ENCODE measurements at places on chromosomes 12 and 14. TPM values are rescaled to one million over a fixed set of nuclear protein-coding genes. Genes with fewer than 3 reads are reported as not detected.
A peak's percentile ranks its signal among the peaks of the same experiment; 100 is the strongest.

The KRT77 gene
- not detected for total RNA-seq

The HCAR3 gene
- 0.12 TPM for total RNA-seq

The KRT1 gene
- total RNA-seq, result 0.13 TPM

The PTPRQ gene
- 0.08 TPM for total RNA-seq

DNA sequence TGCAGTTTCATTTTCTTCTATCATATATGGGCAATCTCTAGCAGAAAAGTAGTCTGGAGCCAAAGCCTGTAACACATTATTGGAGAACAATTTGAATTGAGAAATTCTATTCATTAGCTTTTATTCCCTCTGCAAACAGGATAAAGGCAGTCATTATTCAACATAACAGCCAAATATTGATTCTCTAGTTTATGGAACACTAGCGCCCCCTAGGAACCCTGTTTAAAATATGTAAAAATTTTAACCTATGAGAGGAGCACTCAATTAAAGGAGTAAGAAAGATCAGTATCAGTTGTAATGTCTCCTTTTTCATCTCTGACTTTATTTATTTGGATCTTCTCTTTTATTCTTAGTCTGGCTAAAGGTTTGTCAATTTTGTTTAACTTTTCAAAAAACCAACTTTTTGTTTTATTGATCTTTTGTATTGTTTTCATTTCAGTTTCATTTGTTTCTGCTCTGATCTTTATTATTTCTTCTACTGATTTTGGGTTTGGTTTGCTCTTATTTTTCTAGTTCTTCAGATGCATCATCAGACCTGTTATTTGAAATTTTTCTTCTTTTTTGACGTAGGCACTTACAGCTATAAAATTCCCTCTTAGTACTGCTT lies 4.8 kb upstream of the LMNTD1 start:
- peak; percentile 68 for DNase-seq

GRCh38 chr14:61578745-61579144 lies 116.6 kb upstream of the HIF1A start:
- DNase-seq, result no peak

DNA sequence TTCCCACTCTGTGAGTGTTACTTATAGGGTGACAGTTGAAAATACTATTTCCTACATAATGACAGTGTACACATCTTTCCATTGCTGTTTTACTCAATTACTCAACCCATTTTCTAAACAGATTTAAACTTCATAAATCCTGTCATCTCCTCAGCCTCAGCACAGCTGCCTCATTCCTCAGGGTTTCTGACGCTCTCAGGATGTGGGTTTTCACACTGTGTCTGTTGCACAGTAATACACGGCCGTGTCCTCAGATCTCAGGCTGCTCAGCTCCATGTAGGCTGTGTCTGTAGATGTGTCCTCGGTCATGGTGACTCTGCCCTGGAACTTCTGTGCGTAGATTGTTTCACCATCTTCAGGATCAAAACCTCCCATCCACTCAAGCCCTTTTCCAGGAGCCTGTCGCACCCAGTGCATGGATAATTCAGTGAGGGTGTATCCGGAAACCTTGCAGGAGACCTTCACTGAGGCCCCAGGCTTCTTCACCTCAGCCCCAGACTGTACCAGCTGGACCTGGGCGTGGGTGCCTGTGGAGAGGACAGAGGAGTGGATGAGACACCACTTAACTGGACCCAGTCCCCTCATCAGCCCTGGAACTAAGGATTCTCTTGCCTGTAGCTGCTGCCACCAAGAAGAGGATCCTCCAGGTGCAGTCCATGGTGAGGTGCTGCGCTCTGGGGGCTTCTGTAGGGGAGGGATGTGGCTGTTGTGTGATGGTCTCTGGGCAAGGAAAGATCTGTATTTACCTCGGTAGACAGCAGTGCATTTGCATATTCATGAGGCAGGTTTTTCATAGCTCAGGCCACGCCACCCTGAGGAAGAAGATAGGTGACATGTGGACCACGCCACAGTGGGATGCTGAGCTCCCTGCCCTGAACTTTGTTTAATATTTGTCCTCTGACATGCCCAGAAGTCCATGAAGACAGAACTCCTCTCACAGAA lies 750.2 kb downstream of the TMEM121 start:
- DNase-seq, result no peak

GRCh38 chr12:45298047-45298446 lies 82.2 kb downstream of the ANO6 start:
- DNase-seq, result no peak

- DNase-seq, result no peak
Observed at GRCh38 chr12:84793558-84794367, 118.8 kb downstream of the SLC6A15 start.

- DNase-seq, result no peak
Observed at GRCh38 chr14:56733396-56733795, 76.9 kb downstream of the OTX2 start.

- DNase-seq, result no peak
Observed at GRCh38 chr14:51360592-51360991, 120.5 kb downstream of the TMX1 start.

DNA sequence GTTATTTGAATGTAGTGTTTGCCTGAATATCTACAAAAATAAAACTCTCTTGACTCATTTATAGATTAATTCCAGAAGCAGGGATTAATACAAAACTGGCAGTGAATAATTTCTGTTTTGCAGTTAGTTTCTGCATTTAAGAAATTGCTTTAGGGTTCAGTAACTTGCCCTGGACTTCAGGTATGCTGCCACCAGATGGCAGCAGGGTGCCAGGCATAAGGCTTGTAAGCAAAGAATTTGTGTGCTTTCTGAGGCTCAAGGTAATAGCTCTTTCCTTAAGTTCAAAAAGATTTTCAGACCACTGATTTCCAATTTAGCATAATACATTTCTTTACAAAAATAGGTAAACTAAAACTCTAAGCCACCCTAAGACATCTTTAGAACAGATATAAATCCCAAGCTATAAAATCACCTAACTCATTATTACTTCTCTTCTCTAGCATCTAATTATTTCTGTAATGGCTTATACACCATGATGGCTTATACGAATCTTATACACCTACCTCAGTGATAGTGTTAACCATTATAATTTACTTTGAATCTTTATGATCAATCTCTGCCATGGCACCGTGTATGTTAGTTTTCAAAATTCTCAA lies 398.3 kb downstream of the APAF1 start:
- DNase-seq, result peak; percentile 80

DNA sequence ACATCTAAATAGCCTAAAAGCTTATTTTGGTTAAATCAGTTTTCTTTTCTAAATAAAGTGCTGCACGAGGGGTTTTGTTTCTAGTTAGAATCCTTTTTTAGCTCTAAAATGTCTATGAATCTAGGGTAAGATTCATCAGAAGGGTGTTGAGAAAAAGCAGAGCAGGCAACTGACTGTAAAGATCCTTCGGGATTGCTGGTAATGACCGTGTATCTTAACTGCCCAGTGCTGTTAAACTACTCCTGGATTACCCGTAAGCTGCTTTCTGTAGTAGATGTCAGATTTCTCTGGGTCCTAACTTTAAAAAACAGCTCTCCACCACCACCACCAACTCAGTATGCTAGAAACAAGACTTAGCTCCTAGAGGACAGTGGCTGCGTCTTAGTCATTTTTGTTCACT lies 39.2 kb downstream of the DACT1 start:
- no peak for DNase-seq

GRCh38 chr12:112342587-112342986 lies 39.6 kb downstream of the HECTD4 start:
- no peak for DNase-seq

GRCh38 chr12:20314328-20314727 lies 54.0 kb upstream of the PDE3A start:
- DNase-seq, result no peak

All from hepatocyte (in vitro differentiated cells).